ENCODE measurements at places on chromosomes 7 and 10.

- DNase-seq: no peak
Measured at GRCh38 chr10:128855618-128856428, 611.2 kb upstream of the MGMT start.

DNA sequence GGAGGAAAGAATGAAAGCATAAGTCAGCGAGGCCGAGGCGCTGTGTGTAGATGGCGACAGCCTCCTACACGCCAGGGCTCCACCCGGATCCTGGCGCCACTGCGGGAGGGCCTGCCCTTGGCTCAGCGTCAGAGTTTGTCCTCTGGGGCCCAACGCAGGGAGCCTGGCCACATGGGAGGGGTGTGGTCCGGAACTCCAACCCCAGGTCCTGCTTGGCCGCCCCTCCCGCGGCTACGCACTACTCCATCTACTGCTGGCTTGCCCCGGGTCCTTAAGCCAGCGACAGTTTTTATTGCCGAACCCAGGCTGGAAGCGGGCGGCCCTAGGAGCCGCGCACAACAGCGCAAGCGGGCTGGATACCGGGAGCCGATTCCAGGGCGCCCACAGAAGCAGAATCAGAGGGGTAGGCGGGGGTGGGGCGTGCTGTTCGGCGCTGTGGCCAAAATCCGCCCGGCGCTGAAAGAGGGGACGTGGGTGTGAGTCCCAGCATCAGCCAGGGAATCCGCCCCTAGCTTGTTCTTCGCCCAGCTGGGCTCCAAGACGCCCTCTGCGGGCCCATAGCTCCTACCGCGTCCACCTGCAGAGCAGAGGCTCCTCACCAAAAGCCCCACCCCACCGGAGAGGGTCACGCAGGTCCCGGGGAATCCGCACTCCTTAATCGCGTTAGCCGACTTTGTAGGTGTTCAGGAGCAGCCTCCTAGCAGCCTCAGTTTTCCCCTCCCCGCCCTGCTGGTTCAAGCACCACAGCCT, 4.5 kb downstream of the KAZALD1 start:
- DNase-seq: no peak

DNA sequence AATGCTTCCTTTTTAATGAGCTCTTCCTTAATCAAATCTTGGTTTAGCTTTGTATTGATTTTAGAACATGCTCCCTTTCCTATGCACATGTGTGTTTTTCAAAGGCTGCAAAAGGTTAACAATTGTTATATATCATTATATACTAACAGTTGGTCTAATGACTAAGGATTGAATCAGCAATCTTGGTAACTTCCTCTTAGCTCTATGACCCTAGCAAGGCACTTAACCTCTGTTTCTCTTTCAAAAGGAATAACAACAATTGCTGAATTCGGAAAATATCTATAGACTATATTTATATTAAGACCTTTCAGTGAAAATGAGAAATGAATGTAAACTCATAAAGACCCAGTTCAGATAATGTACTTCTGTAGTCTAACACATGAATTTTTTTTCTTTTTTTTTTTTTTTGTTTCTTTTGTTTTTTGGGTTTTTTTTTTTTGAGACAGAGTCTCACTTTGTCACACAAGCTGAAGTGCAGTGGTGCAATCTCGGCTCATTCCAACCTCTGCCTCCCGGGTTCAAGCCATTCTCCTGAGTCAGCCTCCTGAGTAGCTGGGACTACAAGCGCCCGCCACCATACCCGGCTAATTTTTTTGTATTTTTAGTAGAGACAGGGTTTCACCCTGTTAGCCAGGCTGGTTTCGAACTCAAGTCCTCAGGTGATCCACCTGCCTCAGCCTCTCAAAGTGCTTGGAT, 48.8 kb downstream of the HOXA1 start:
- no peak for DNase-seq

DNA sequence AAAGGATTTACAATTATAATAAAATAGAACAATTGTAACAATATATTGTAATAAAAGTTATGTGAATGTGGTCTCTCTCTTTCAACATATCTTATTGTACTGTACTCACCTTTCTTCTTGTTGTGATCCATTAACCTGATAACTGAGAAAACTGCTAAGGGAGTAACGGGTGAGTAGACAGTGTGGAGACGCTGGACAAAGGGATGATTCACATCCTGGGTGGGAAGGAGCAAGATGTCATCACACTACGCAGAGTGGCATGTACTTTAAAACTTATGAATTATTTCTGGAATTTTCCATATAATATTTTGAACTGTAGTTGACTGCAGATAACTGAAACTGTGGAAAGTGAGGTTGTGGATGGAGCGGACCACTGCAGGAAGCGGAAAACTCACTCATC, 91.2 kb upstream of the PLPP4 start:
- DNase-seq: no peak

DNA sequence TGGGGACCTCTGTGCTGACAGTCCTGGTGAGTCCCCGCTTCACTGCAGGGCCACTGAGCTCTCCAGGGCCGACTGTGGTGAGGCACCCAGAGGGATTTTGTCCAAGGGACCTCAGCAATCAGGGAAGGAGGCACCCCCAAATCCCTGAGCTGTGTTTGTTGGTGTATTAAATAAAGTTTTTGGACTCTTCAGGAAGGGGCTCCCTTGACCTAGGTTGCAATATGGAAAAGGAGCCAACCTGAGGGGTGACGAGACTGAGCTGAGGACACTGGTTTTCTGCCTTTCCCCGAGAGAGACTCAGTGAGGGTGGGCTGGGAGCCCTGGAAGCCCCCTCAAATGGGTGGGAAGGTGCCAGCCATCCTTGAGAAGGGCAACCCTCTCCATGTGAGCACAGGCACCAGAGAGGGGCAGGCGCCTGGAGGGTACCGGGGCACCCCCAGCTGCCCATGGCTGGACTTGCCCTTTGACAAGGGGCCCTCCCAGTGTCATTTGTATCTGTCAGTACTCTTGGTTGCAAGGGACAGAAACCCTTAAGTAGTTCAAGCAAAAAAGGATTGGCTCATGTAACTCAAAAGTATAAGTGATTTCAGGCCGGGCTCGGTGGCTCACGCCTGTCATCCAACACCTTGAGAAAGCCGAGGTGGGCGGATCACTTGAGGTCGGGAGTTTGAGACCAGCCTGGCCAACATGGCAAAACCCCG, 72.8 kb downstream of the C10orf105 start:
- no peak for DNase-seq

Measured in stimulated activated CD4-positive, alpha-beta T cell treated with anti-CD3 and anti-CD28 coated beads, Interleukin-1b, Interleukin-23, amount 100 ng/mL, for 1 hour (primary cell).